ENCODE measurements at places on chromosomes 13 and 19.

- peak; percentile 97 for DNase-seq
These were observed 1.1 kb downstream of the ISYNA1 start for GRCh38 chr19:18436671-18437490.

GRCh38 chr13:110458594-110459365 lies 102.7 kb downstream of the RAB20 start:
- DNase-seq = no peak

- DNase-seq = no peak
These were observed 3.7 kb downstream of the GGACT start for GRCh38 chr13:100584896-100585295.

GRCh38 chr13:26465514-26465913 lies 92.0 kb upstream of the WASF3 start:
- no peak for DNase-seq

DNA sequence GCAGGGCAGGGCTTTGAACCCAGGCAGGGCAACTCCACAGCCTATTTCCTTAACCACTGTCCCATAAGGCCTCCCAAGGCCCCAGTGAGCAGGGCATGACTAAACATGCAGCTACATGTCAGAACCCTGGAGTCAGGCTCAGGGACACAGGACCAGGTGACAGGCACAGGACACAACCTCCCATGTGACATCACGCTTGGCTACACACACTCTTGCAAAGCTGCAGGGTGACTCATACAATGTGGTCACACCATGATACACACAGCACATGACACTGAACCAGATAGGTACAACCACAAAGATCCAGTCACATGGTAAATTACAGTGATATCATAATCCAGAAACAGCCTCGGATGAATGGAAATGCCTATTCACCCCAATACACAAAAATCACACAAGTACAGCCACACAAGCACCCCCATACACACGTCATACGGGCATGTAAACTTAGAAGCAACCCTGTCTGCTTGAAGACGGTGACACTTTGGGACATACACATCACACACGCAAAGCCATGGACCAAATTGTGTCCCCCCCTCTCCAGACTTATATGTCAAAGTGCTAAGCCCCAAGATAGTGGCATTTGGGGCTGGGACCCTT lies 14.5 kb downstream of the KLK4 start:
- peak; percentile 84 for DNase-seq

- no peak for DNase-seq
These were observed 57.5 kb upstream of the HMGB1 start for GRCh38 chr13:30523211-30523610.

GRCh38 chr13:98509271-98510155 lies 67.4 kb downstream of the STK24 start:
- DNase-seq = no peak

GRCh38 chr19:7013678-7014077 lies 7.6 kb downstream of the MBD3L2B start:
- no peak for DNase-seq

DNA sequence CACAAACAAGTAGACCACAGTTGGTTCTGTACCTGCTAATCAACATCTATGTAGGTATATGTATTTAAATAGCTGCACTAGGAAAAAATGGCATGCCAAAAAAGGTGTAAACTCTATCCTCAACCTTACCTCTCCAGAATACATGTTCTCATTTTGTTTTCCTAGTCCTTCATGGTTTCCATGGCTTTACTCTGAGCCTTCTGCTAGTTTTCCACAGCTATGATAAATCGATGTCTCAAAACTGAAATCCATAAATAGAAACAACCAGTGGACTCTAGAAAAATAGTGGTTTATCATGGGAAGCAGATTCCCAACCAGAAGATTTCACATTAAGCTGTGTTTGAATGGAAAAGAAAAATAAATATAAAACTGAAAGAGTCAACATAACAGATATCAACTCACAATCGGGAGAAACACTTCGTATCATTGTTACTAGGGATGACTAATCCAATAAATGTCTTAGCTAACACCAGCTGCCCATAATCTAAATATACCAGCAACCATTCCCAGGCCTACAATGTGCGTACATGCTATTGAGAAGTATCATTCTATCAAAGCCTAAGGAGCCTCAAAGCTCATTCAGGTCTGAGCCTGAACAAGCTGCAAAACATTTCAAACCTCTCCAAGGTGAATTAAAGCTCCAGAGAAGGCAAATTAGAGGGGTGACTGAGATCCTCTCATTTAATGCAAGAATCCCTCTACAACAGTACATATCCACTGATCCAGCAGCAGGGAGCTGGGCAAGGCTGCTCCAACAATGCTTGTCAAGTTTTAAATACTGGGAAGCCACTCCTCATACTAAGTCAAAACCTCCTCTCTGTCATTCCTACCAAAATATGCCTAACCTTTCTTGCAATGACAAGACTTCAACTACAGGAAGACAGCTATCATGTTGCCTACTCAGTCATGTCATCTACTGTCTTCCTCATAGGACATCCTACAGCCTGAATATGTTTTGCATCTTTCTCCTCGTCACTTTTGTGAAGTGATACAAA lies 90.2 kb downstream of the KCTD12 start:
- DNase-seq = no peak

GRCh38 chr13:37816276-37816675 lies 53.3 kb downstream of the TRPC4 start:
- no peak for DNase-seq

DNA sequence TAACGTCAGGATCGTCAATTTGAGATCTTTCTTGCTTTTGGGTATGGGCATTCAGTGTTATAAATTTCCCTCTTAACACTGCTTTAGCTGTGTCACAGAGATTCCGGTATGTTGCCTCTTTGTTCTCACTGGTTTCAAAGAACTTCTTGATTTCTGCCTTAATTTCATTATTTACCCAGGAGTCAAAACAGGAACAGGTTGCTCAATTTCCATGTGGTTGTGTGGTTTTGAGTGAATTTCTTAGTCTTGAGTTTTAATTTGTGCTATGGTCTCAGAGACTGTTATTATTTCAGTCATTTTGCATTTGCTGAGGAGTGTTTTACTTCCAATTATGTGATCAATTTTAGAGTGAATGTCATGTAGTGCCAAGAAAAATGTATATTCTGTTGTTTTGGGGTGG lies 153.1 kb downstream of the PCDH17 start:
- no peak for DNase-seq

GRCh38 chr19:12095111-12095790 lies 30.7 kb downstream of the ZNF844 start:
- DNase-seq = no peak

GRCh38 chr13:47289567-47289966 lies 392.7 kb upstream of the HTR2A start:
- DNase-seq = no peak

- no peak for DNase-seq
These were observed 107.6 kb upstream of the RNF113B start for GRCh38 chr13:98284679-98285078.

DNA sequence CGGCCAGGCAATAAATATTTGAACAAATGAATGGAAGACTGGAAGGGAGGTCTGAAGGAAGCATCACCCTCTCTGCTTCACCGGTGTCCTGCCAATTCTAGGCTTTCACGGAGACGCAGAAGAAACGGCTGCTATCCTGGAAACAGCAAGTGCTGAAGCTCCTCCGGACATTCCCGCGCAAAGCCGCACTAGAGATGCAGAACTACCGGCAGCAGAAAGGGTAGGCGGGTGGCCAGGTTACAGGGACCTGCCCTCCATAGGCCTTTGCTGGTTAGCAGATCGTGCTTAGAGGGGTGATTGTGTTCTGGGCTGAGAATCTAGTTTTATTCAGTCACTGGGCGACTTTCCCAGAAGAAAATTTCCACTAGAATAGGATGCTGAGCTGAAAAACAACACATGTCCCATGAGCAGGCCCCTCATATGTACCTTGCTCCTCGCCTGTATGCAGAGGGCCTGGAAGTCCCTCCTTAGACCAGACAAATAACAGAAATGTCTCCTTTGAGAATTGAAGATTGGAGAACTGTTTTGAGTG lies 11.0 kb downstream of the PAF1 start:
- no peak for DNase-seq

- no peak for DNase-seq
These were observed 454 bp downstream of the TIMM44 start for GRCh38 chr19:7942981-7943443.

- DNase-seq = no peak
These were observed 69.1 kb downstream of the CELF5 start for GRCh38 chr19:3293560-3293959.

Data from GM20000 (cell line).